Activated T-helper 1 cell treated with anti-CD3 and anti-CD28 coated beads, Interleukin-2, amount 50 U/mL, for 16 hours (primary cell): ENCODE measurements at places on chromosomes 1 and 21.

DNA sequence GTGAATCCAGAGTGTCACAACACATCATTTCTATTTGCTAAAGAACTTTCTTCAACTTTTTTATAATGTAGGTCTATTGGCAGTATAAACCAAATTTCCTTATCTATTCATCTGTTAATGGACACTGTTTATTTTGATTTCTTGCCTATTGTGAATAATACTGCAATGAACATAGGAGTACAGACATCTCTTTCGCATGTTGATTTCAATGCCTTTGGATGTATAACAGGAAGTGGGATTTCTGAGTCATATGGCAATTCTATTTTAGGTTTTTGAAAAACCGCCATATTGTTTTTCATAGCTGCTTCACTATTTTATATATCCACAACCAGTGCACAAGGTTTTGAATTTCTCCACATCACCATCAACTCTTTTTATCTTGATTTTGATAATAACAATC lies 198.7 kb downstream of the KCNT2 start:
- no peak for DNase-seq

DNA sequence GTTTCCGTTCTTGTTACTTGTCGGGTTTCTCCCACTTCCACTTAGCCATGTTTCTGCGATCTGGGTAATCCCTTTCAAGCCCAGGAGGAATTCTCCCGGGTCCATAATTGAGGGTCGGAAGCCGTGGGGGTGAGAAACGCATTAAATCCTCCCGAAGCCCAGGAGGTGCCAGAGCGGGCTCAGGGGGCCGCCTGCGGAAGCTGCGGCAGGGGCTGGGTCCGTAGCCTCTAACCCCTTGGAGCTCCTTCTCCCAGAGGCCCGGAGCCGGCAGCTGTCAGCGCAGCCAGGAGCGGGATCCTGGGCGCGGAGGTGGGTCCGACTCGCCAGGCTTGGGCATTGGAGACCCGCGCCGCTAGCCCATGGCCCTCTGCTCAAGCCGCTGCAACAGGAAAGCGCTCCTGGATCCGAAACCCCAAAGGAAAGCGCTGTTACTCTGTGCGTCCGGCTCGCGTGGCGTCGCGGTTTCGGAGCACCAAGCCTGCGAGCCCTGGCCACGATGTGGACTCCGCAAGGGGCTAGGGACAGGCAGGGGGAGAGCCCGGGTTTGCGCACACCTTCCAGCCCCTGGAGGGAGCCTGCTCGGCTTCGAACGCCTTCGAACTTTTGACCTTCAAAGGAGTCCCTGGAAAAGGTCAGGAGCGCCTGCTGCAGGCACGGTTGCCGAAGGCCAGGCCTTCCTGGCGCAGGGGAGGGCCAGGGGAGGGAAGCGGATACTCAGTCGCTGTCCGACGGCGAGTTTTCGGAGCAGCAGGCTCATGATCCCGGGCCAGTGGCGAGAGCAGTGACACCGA lies 1.7 kb upstream of the SIM2 start:
- DNase-seq = no peak

DNA sequence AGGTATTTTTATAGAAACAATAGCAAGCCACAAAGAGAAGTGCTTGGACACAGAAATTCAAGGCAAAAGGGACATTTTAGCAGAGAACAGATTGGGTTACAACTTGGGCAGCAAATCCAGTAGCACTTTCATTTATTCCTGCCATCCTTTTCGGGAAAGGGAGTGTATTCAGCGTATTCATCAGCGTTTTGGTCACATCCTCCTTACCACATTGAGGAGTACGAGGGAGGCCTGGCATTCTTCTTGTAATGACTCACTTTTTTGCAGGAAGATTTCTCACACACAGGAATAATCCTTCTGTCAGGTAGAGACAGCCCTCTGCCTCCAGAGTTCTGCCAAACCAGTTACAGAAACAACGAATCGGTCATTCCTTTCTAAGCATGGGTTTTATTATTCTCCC lies 18.1 kb upstream of the FAM78B start:
- DNase-seq = no peak

GRCh38 chr1:234874291-234875288 lies 254.0 kb downstream of the TOMM20 start:
- no peak for DNase-seq

DNA sequence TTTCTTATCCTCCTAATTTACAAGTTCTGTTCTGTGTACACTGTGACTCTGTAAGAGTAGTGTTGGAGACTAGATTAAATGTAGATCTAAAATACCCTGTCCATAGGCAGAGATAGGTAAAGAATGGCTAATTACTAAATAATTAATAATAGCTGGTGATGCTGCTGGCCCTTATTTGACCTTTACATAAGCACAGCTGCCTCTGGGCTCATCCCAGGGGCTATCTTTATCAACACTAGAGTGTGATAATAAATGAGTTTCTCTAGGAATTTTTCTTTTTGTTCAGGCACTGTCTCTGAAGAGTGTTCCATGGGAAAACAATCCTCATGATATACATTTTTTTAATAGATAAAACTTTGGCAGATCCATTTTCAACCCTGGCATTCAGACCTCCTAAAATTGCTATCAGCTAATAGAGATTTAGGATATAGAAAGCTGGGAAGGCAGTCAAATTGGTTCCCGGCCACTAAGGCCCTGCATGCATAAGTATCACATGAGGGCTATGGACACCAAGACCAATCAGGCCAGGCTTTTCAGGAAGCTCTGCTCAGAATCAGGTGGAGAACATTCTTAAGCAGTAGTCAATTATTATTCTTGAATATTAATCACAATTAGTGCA lies 107.2 kb downstream of the ROR1 start:
- no peak for DNase-seq

GRCh38 chr1:119008483-119009311 lies 20.6 kb upstream of the TBX15 start:
- no peak for DNase-seq

- DNase-seq = no peak
Measured at GRCh38 chr21:26925636-26926035, 41.3 kb downstream of the ADAMTS5 start.

DNA sequence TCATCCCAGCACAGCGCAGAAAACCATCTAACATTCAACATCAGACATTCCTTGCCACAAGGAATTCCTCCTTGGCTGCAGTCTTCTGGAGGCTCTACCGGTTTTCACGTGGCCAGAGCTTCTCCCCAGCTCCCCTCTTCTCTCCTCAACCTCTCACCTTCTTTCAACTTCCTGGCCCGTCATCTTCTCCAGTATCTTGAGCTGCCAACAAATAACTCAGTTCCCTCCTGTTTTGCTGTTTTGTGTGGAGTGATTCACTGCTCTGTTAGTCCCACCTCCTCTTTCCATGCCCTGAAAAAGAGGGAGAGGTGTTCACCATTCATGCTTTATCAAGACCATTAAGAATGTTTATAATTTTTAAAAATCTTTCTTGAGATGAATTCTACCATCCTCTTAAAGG lies 32.6 kb downstream of the PIGM start:
- no peak for DNase-seq

GRCh38 chr1:248820041-248820585 lies 5.6 kb downstream of the SH3BP5L start:
- DNase-seq = no peak

GRCh38 chr1:111618081-111618480 lies 1.5 kb upstream of the RAP1A start:
- no peak for DNase-seq

DNA sequence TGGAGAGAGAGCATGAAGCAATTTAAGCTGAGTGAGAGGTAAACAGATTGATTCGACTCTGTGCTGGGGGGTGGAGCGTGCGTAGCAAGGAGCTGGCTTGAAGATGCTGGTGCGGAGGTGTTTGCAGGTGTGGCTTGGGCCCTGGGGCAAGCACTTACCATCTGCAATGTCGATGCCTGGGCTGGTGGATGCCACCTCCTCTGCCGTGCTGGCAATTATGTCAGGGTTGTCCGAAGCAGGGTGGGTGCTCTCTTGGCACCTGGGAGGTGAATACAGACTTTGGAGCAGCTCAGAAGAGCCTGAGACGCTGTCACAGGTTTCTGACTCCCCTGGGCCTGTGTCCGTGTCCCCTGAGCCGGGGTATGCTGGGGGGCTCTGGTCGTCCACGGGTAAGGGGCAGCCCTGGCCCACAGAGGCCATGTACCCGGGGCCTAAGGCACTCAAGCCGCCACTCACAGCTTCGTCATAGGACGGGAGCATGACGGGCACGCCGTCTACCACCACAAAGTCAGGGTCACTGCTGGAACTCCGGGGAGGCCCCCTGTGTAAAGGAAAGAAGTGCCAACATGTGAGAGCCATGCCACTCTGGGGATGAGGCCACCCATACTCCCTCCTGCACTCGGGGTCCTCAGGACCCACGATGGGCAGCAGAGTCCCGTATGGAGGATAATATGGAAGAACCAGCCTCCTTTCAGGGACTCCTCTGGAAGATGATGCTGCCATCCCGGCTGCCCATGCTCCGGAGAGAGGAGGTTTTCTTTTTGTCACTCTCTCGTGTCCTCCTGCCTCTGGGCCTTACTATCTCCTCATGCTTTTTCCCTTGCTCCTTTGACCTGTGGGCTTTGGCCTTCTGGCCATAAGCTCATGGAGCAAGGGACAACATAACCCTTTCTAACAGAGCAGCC lies 80.3 kb upstream of the TLR5 start:
- DNase-seq = no peak

DNA sequence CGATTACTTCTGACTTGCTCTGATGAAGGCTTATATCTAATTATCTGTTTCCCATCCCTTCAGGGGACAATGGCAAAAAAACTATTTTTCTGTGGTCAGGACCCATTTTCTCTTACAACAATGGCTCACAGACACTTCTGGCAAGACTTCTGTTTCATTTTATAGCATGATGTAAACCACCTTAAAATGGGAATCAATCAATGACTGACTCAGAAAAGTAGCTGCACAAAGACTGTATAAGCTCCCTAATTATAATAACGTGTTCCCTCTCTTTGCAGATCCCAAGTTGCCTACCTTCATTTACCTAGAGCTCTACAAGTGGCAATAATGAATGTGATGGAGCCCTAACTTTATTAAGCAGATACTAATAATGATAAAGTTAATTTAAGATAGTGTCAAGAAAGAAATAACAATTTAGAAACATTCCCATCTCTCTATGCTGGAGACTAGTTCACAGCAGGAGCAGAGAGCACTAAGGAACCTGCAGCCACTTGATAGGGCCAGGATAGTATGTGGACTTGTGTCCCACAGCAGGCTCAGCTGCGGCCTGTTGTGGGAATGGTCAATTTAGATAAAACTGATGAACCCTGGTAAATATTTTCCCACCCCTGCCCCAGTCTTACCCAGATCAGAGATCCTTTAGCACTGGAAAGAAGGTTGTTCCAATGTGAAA lies 538 bp downstream of the GBP2 start:
- DNase-seq = no peak

GRCh38 chr1:230058626-230059025 lies 8.4 kb upstream of the GALNT2 start:
- no peak for DNase-seq

- DNase-seq = no peak
Measured at GRCh38 chr1:220732137-220732536, 16.0 kb upstream of the MTARC2 start.

- DNase-seq = no peak
Measured at GRCh38 chr1:12495725-12496124, 122.3 kb downstream of the DHRS3 start.

DNA sequence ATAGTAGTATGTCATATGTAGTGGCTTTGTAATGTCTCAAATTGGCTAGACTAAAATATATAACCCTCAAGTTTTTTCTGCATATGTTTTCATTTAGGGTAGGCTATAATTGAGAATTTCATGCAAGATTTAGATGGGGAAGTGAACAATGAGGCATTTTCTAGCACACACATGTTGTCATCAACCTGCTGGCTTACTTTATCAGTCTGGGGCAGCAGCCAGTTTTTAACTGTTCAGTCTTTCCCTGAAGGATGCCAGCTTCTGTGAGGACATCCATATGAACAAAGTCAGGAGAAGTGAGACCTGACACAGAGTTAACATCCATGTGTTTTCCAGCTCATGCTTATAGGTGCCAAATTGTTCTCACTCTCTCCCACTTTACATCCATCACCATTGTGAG lies 74.7 kb upstream of the OLFM3 start:
- DNase-seq = no peak

DNA sequence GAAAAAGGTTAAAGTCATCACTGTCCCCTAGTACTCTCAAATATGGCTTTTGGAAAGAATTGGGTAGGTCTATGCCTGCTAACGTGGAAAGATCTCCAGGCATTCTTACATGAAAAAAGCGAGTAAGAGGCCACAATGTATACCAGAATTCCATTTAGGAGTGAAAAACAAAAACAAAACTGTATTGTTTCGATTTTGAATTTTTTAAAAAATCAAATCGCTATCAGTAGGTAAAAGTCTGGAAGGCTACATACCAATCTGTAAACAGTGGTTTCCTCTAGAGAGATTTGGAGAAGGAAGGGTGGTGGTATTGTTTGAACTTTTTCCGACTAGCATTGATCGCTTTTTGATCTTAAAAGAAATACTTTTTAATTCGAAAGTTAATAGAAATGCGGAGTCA lies 55.9 kb downstream of the RRAGC start:
- no peak for DNase-seq

DNA sequence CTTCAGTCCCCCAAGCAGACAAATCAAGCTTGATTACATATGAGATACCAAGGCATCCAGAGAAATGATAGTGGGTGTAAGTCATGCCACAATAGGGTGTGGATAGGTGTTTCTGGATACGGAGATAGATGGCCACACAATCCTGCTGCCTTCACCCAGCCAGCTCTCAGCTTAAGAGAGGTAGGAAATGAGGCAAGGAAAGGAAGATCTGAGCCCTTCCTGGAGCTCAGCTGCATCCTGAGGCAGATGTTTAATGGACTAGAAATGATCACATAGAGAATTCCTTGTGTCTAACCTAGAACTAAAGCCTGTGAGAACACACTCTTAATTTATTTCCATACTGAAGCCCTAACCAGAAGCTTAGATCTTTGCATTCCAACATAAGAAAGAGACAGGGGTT lies 210.3 kb downstream of the ST6GALNAC3 start:
- DNase-seq = no peak

DNA sequence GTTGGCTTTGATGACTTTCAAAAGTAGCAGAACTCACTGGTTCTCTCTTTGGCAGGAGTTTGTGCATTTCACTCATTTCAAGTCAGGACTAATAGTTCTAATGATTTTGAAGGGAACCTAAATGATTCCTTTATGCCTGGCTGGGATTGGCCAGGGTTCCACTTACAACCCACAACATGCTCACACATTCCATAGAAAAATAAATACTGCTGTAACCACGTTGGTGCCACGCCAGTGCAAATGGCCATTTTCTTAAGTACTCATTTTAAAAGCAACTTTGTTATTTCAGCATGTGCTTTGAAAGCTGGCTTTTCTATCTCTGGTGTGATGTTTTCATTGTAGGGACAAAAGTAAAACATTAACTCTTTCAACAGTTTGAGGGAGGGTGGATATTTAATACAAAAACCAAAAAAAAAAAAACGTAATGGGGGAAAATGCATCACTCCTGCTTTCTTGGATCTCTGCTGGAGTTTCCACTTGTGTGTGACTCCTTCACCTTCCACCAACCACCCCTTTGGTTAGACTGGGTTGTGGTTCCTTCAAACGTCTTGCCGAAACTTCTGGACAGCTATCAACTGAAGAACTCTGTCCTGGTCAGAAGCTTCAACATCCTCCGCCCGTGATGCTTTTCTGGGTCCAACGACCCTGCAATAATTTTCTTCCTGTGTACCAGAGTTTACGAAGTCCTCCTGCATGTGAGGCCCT lies 300.4 kb upstream of the RUNX1 start:
- no peak for DNase-seq

- DNase-seq = no peak
Measured at GRCh38 chr1:177909416-177909815, 60.4 kb downstream of the SEC16B start.

GRCh38 chr1:204446413-204447111 lies 34.9 kb upstream of the PPP1R15B start:
- peak; percentile 57 for DNase-seq
